ENCODE measurements at places on chromosomes 2 and 18.

DNA sequence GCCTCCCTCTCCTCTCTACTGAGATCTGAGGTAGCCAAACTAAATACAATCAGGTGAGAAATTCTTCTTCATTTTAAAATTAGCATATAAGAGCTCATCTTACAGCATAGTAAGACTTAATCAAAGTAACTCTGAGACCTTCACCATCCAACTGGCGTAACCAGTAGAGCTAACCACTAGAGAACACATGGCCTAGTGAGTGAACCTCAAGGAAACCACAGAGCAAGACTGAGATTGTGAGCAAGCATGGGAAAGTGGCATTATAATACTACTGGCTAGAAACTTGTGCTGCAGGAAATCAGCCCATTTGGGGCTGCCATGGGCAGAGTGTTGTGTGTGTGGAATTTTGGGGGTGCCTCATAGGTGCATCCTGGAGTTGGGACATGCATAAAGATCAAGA, 61.1 kb upstream of the SPHKAP start:
- DNase-seq: no peak

GRCh38 chr2:207565736-207566500, 36.2 kb downstream of the CREB1 start:
- DNase-seq: no peak

- no peak for DNase-seq
Measured at GRCh38 chr2:231800493-231801091, 14.3 kb downstream of the COPS7B start.

DNA sequence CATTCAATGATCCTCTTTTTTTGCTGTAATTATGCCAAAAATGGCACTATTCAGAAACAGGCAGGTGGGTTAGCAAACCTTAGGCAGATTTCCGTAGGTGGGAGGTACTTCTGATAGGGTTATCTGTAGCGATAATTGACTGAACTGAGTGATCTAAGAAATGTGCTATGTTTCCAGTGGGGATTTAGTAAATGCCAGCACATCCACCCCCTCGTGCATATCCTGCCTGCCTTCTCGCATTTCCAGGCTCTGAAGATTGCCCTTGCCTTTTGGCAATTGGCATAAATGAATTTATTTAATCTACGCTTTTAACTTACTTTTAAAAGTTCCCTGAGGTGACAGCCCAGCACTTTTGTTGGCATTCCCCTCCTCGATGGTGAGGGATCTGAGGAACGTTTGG, 576 bp upstream of the FSHR start:
- DNase-seq: no peak

GRCh38 chr2:16933355-16933754, 267.7 kb upstream of the CYRIA start:
- DNase-seq: no peak

- no peak for DNase-seq
Measured at GRCh38 chr2:232659359-232659758, 26.0 kb downstream of the EFHD1 start.

DNA sequence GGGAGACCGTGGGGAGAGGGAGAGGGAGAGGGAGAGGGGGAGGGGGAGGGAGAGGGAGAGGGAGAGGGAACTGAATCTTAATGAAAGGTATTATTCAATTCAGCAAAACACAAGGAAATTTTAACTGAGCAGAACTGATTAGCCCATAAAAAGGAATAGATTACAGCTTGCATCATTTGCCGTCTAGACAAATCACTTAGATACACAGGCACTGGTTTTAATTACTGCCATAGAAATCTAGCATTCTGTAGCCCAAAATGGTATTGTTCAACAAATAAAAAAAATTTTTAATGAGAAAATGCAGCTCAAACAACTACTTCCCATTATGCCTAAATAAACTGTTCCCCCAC, 7.9 kb upstream of the KCNF1 start:
- no peak for DNase-seq

All from cerebellar nuclear complex (tissue), 1 donor.